NCI-H1436 (cell line): ENCODE measurements at places on chromosomes 1 and 21.

DNA sequence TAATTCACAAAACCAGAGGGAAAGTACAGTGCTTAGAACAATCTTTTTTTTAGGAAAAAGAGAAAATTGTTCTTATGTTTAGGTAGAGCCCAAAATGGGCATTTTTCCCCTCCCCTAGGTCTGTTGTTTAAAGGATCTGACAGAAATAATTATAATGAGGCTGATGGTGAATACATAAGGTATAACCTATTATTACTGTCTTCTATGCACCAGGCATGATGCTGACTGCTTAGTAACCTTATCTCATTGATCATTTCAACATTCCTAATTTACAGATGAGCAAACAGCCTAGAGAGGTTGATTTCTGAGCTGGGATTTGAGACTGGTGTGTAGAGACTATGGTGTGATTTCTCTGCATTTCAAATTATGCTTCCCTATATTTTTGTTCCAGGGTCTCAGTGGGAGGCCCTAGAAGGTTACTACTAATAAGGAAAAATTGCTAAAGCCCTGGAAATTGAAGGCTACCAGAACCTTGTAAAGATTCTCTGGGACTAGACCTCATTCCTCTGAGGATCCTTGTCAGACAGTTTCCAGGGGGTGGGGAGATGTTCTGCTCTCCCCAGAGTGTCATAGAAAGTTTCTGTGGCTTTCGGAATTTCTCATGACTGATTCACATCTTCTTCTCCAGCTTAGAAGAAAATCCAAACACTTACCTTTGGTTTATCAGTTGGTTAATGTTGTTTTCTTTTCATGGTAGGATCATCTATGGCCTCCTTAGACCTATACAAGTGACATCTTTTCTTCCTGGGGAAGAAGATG, 44.9 kb downstream of the ROR1 start:
- DNase-seq, result no peak

GRCh38 chr1:17200756-17201155, 4.2 kb upstream of the PADI1 start:
- DNase-seq, result no peak

GRCh38 chr1:19861842-19862530, 20.2 kb upstream of the OTUD3 start:
- DNase-seq, result no peak

GRCh38 chr1:29868096-29868495, 631.8 kb downstream of the PTPRU start:
- DNase-seq, result no peak

GRCh38 chr1:176575991-176576390, 113.0 kb downstream of the PAPPA2 start:
- DNase-seq, result no peak

- no peak for DNase-seq
These were observed 315.9 kb downstream of the ST6GALNAC3 start for GRCh38 chr1:76390456-76390855.

- DNase-seq, result no peak
These were observed 120.0 kb downstream of the PCBP3 start for GRCh38 chr21:45763506-45763905.
